ENCODE measurements at places on chromosomes 7 and 10.

GRCh38 chr10:105834261-105835059 is 1193.4 kb downstream of the SORCS3 start:
- no peak for DNase-seq

DNA sequence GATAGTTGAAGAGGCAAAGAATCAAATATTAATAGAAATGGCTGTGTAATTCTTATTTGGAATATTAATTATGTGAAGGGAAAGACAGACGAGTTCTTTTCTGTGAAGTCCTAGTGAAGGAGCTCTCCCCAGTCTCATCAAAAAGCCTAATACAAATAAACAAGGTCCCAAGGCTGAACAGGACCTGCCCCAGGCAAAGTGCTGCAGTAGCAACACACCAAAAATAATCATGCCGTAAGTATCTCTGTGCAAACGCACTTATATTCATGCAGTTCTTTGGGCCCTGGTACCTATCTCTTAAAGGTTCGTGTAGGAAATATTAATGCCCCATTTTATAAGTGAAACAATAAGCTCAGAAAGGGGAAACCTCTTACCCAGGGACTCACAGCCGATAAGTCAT is 12.2 kb upstream of the CHST15 start:
- no peak for DNase-seq

DNA sequence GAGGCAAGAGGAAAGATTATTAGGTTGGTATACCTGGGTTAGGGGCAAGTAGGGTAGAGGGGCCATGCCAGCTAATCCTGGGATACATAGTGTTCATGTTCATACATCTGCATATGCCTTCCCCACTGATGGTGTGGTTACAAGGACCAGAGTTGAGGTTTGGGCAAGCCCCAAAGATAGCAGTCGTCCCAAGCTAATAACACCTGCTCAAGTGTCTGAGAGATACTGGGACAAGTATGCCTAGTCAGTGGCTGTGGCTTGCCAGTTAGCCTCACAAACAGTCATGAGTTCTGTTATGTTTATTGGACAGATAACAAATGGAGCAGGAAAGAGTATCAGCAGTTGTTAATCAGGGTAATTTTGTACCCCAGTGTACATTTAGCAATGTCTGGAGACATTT is 139.6 kb downstream of the ADAM22 start:
- DNase-seq = no peak

- no peak for DNase-seq
Observed at GRCh38 chr7:142811154-142811737, 40.5 kb downstream of the PRSS2 start.

GRCh38 chr10:47413531-47414226 is 29.6 kb upstream of the ZNF488 start:
- no peak for DNase-seq

- DNase-seq = no peak
Observed at GRCh38 chr7:141076377-141076776, 2.5 kb downstream of the TMEM178B start.

DNA sequence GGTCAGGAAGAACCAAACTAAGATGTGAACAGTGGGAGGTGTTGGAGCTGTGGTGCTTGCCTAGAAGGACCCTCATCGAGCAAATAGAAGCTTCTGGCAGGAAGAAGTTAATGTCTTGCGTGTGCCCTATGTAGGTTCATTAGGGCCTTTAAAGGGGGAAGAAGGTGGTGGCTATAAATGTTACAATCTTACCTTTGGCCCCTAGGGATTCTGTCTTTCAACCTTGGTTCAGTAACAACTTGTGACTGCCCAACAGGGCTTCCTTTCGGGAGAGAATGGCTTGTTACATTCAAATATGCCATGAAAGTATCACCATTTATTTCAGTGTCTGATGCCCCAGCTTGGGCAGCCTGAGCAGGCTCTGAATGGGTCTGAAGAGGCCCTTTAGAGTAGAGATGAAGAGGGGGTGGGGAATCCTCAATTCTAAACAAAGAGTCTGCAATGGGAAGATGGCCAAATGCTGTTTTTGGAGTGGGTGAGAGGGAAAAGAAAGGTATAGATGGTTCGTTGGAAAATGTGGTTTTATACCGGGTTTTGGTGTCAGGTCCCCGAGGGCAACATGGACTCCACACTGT is 108.0 kb downstream of the TCF7L2 start:
- no peak for DNase-seq

GRCh38 chr7:75979759-75980429 is 14.5 kb downstream of the TMEM120A start:
- DNase-seq = no peak

DNA sequence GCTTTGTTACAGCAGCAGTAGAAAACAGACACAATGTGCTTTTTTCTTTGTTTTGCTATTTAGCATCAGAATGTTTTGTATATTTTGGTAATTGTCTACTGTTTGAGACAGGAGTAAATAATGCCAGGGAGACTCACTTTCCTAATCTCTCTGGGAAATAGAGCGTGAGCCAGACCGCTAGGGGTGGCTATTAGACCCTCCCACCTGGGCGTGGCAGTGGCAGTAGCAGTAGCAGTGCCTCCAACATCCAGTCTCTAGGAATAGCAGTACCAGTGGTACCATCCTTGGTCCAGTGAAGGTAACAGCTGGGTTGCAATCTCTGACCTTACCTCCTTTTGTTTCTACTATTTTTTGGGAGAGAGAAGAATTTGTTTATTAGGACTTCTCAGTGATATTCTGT is 165.7 kb upstream of the MAGI2 start:
- no peak for DNase-seq
